ENCODE measurements at places on chromosomes 16 and 17.
A peak's percentile ranks its signal among the peaks of the same experiment; 100 is the strongest.

- no peak for DNase-seq
These were observed 97.8 kb upstream of the MAF start for GRCh38 chr16:79698341-79698753.

GRCh38 chr17:74864866-74865395 is 5.2 kb upstream of the GRIN2C start:
- peak; percentile 61 for DNase-seq

DNA sequence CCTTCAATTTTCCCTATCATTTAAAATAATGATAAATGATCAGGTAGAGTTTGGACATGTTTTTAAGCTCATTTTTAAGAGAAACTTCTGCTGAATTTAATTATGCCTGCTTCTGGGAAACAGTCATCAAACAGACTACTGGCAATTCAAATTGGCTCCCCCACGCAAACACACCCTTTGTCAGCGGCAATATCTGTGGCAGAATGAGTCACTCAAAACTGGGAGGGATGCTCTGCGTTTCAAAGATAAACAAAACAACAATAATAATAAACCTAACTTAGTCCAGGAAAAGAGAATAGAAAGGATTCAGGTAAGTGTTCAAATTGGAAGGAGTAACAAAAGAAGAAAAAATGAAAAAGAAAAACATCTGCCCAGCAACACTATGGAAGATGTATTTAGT is 108.1 kb upstream of the ERCC4 start:
- DNase-seq: no peak

DNA sequence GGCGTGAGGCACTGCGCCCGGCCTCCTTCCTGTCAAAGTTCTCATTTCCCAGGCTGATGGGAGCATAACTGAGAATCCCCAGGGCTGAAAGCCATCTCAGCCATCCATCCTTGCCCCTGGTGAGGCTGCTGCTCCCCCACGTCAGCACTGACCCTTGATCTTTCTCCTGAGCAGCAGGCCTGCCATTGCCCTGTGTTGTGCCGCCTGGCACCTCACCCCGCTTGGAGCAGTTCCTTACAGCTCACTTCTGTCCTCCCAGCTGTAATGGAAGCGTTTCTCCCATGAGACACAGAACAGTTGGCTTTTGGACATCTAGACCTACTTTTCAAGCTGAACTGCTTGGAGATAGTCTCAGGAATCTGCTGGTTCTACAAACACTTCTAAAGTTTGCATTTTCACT is 51.5 kb downstream of the OR1D5 start:
- DNase-seq: no peak

DNA sequence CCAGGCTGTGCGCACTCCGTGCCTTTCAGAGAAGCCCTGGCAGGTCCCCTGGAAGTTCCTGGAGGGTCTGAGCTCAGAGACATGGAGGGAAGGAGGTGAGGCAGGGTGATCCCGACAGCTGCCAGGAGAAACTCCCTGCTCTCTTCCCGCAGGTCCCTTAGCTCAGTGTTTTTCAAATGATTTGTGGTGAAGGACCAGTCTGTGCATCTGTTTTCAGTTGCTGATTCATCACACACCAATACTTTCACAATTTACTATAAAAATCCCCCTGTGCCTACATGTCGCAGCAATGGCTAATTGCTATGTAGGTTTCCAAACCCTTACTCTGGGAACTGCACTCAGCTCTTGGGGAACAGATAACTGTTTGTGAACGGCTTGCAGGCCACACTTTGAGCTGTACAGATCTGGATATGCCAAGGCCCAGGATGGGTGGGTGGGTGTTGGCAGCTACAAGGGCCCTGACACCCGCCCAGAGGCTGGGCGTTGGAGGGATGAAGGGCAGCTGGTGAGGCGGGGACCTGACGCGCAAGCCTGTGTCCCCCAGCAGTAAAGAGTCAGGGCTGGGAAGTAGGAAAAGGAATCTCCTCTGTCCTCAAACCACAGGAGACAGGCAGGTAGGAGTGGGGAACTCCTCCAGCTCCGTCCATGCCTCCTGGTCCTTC is 20.5 kb upstream of the EMP2 start:
- DNase-seq: no peak

GRCh38 chr16:15775663-15776304 is 81.0 kb downstream of the MYH11 start:
- no peak for DNase-seq

DNA sequence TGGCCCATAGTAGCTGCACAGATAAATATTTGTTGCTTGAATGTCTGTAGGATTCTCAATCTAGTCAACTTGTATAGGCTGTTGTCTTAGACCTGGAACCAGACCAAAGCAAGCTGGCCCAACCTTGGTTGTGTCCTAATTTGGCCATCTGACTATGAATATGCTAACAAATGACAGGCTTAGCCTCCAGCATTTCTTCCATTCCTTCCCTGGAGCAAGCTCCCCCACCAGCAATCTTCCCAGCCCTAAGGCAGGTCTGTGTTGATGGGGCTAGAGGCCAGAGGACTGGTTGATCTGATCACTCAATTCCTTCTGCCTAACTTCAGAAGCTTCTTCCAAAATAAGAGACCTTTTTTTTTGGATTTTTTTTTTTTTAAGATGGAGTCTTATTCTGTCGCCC is 9.4 kb upstream of the PHOSPHO1 start:
- no peak for DNase-seq

GRCh38 chr17:288802-289356 is 63.7 kb downstream of the RPH3AL start:
- DNase-seq: no peak

- DNase-seq: no peak
These were observed 428.7 kb upstream of the SALL1 start for GRCh38 chr16:51579652-51580360.

- no peak for DNase-seq
These were observed 6.9 kb downstream of the CREBBP start for GRCh38 chr16:3873482-3874173.

DNA sequence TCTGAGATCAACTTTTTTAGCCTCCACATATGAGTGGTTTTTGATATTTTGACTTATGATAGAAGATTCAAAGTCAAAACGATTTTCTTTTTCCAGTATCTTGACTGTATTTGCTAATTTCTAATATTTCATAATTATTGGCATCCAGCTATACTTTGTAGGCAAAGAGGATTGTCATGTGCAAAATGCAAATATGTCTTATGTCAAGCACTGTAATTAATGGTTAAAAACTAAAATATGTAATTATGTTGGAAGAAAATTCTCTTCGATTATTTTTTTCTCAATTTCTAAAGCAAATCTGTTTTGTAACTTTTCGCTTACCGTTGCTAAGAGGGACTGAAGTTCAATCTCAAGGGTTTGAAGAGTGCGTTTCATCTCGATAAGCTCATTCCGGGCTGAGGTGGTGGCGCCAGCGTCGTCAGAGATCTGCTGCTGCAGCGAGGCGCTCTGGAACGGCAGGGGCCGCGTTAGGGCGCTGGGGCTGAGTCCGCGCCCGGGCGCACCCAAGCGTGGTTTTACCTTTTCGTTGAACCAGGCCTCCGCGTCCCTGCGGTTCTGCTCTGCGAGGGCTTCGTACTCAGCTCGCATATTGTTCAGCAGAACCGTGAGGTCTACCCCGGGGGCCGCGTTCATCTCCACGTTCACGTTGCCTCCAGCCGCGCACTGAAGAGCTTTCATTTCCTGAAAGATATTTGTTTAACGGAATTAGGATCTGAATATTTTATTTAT is 3.0 kb downstream of the KRT27 start:
- no peak for DNase-seq

DNA sequence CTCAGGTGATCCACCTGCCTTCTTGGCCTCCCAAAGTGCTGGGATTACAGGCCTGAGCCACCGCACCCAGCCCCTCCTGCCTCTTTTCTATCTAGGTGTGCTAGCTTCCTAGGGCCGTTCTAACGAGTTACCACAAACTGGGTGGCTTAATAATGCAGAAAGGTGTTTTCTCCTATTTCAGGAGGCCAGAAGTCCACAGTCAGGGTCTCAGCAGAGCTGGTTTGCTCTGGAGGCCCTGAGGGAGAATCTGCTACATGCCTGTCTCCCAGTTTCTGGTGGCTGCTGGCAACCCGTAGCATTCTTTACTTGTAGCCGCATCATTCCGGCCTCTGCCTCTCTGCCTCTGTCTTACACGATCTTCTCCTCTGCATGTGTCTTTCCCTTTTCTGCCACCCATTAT is 89.2 kb downstream of the NTN1 start:
- no peak for DNase-seq

DNA sequence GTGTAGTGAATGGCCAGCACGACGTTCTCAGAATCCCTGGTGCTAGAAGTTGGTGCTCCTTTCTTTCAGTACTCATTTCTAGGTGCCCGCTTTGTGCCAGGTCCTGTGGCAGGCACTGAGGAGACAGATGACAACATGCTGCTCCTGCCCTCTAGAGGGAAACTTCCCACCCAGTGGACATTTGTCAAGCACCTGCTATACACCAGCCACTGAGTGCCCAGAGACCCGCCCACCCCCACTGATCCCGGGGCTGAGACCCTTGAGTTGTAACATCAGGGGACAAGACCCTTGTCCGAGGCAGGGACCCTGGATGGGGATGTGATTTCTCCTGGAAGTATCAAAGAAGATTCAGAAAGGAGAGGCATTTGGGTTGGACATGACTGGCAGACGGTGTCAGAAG is 25.1 kb downstream of the UNC13D start:
- DNase-seq: no peak

GRCh38 chr16:70470927-70471341 is 16.5 kb downstream of the FCSK start:
- no peak for DNase-seq

GRCh38 chr16:75308011-75308410 is 56.6 kb upstream of the BCAR1 start:
- DNase-seq: no peak

GRCh38 chr17:55704401-55704800 is 18.3 kb downstream of the TMEM100 start:
- DNase-seq: no peak

DNA sequence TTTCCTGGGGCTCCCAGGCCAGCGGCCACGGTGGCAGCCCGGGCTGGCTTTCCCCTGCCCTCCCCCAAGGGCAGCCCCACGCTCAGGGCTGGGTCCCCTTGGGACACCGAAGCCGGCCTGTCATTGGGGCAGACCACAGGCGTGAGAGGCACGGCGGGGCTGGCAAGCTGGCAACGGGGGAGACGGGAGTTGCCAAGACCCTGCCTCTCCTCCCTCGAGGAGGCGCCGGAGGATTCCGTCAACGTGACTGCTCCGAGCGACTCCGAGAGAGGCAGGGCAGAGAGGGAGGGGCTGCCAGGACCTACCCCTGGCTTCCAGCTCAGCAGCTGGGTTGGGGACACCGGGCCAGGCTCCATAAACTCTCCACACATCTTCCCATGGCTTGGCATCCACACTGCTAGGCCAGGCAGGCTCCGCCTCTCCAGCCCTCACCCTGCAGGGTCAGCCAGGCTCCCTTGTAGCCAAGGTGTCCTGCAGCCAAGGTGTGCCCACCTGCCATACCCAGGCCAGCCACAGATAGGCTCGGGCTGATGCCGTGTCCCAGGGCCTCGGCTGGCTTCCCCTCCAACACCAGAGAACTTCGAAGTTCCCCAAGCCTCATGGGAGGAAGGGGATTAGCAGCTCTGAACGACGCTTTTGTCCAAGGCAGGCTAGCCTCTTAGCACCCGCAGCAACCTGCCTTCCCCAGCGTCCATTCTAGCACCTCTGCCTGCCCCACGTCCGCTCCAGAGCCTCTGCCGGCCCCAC is 25.5 kb downstream of the TIMM22 start:
- DNase-seq: no peak

- no peak for DNase-seq
These were observed 806 bp downstream of the IFT140 start for GRCh38 chr16:1610899-1611632.

DNA sequence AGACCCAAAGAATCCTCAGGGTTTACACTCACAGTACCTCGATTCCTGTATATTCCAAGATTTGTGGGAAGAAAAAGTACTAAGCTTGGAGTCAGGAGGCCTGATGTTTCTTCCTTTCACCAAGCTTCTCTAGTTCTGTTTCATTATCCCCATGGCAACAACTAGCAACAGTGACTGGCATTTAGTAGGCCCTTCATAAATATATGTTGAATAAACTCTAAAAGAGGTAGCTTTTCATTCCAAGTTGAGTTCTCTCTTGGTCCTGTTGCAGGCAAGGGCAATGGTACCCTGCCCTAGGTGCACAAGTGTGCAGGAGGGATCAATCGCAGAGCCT is 527 bp upstream of the UBE2Z start:
- no peak for DNase-seq

DNA sequence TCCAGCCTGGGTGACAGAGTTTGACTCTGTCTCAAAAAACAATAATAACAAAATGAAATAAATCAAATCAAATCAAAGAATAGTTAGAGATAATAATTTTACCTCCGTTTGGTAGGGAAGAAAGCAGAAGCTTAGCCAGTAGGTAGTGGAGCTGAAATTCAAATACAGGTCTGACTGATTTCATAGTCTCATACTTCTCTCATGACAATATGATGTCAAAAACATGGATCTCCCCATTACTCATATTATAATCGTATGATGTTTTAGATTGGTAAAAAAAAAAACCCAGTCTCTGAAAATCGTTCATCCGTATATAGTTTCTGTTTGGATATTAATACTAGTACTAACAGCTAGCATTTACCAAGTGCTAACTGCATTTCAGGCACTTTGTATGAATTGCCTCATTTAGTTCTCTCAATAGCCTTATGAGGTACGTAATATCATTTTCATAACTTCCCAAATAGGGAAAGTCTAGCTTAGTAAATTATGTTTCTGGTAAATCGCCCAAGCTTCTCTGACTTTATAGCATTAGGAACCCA is 48.7 kb downstream of the CDH8 start:
- no peak for DNase-seq
